ENCODE measurements at places on chromosomes 6 and 20. TPM values are rescaled to one million over a fixed set of nuclear protein-coding genes. Genes with fewer than 3 reads are reported as not detected.

GRCh38 chr20:62500237-62500864, 24.6 kb upstream of the GATA5 start:
- peak; percentile 61 for DNase-seq
- no peaks in the 10 kb centered on the region for H3K36me3 ChIP-seq
- H3K27me3 ChIP-seq: no peaks in the 10 kb centered on the region
- H3K27ac ChIP-seq: no peak overlapping the region

Gene PCMTD2
- polyA plus RNA-seq: 123 TPM

GRCh38 chr20:22617160-22617559, 32.8 kb upstream of the FOXA2 start:
- H3K4me1 ChIP-seq: no peaks in the 10 kb centered on the region
- no peak overlapping the region for H3K4me3 ChIP-seq
- H3K27me3 ChIP-seq: no peaks in the 10 kb centered on the region
- H3K27ac ChIP-seq: no peak overlapping the region
- no peaks in the 10 kb centered on the region for H3K36me3 ChIP-seq
- DNase-seq: no peak

DNA sequence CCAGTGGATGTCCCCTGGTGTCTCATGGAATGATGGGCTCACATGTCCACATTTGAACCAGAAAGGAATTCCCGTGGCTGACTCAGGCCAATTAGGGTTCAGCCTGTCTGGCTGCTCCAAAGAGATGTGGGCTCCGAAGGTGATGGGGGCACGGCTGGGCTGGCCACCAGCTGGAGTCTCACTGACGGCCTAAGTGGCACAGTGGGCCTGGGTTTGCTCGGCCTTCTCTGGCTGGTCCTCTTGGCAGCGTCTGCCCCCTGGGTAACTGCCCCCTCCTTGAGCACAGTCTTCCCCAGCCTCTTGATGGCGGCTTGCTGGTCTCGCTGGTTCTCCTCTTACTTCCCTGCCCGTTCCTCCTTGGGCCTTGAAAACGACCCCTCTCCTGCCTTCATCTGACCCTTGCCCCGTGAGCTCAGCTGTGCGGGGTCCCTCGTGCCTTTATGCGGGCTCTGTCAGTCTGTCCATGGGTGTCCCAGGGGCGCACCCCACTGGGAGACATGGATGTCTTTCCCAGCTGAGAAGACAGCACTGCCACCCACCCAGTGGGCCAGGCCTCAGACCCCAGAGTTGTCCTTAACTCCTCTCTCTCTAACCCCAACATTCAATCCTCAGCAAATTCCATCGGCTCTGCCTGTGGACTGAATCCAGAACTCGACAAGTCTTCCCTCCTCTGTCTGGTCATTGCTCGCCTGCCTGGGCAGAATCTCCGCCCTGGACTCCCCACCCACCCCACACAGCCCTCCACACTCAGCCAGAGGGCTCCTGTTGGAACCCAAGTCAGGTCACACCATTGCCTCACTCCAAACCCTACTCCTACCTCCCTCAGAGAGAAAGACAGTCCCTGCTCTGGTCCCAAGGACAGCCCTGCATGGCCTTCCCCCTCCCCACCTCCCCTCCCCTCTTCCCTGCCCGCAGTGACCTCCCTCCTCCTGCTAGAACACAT, 78.7 kb downstream of the CEBPB start:
- DNase-seq: no peak
- peaks cover 22% of the 10 kb centered on the region for H3K27me3 ChIP-seq
- no peak overlapping the region for H3K27ac ChIP-seq
- H3K36me3 ChIP-seq: no peaks in the 10 kb centered on the region
- no peak overlapping the region for H3K4me3 ChIP-seq
- H3K4me1 ChIP-seq: no peaks in the 10 kb centered on the region

GRCh38 chr6:135179920-135180541, 1.1 kb upstream of the MYB start:
- no peaks in the 10 kb centered on the region for H3K36me3 ChIP-seq
- H3K27me3 ChIP-seq: no peaks in the 10 kb centered on the region
- H3K4me1 ChIP-seq: peaks cover 13% of the 10 kb centered on the region

DNA sequence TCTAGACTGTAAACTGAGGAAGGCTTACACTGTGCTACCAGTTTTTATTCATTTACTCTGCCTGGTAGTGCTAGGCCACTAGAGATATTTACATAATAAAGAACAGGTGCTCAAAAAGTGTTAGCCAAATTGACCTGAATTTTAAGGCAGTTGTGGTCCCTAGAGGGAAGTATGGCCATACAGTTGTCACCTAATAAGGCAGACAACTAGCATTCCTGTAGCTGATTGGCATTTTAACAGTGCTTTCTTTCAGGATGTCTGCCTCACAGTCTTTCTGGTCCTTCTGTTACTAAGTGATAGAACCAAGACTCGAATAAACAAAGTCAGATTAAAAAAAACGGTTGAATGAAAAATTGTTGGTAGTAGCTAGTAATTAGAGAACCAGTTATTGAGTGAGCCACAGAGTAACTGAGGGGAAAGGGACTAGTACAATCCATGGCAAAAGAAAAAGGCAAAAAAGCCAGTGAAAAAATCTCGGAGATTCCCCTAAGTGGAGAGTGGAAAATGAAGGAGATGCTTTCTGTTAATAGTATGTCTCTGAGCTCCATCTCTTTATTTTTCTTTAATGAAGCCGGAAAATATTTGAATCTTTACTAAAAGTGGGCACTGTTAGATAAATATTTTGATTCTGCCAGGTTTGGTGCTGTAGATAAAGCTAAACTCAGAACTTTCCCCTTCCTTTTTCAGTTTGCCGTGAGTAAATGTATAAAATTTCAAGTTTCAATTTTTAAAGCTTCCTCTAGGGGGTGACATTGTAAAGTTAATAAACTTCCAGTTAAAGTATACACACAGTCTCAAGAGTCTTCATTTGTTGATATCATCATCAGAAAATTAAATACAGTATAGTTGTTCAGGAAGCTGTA, 9.1 kb downstream of the VTA1 start:
- no peak overlapping the region for H3K27ac ChIP-seq
- H3K4me3 ChIP-seq: no peak overlapping the region
- H3K4me1 ChIP-seq: no peaks in the 10 kb centered on the region
- peak; percentile 23 for DNase-seq

Gene ZNFX1
- 9.4 TPM for polyA plus RNA-seq

Gene SAMD10
- 10.5 TPM for polyA plus RNA-seq

GRCh38 chr6:111673937-111674336, 68.3 kb upstream of the TRAF3IP2 start:
- no peaks in the 10 kb centered on the region for H3K27me3 ChIP-seq
- H3K4me1 ChIP-seq: no peaks in the 10 kb centered on the region
- H3K36me3 ChIP-seq: peaks cover 47% of the 10 kb centered on the region
- H3K27ac ChIP-seq: no peak overlapping the region

Gene METTL24
- 0.50 TPM for polyA plus RNA-seq

DNA sequence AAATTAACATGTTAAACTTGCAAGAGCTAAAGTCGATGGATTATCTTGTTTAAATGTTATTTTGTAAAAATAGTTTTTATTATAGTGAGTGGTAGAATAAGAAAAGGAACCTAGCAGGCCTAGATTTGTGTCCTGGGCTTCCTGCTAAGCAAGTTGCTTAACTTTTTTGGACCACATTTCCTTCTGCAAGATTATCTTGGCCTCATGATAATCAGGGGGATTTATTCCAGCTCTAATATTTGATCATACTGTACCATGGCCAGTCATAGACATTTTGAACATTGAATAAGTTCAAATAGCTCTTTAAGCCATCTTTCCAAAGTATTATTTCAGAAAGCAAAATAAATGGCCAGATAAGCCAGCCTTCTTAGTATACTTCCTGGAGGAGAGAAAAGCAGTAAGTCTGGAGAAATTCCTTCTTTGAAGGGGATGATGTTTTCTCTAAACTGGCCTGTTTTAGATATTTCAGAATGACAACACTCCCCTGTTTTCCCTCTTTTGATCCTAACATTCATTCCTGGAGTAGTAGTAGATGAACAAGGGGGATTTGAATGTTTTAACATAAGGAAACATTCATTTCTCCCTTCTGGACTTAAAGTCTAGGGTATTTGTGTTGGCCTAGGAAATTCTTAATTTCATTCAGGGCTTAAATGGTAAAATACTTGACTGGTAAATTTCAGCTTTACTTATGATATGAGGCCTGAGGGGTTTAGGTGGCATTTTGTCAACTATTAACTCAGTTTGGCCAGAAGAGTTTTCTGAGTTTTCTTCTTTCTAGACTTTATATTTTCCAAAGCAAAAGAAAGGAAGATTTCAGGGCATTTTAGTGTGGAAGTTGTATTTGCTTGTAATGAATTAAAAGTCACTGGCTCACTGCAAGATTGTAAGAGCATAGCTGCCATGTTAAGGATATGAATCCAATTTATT, 108.8 kb upstream of the SCGN start:
- H3K27me3 ChIP-seq: no peaks in the 10 kb centered on the region
- no peak overlapping the region for H3K27ac ChIP-seq
- no peak for DNase-seq
- H3K4me3 ChIP-seq: no peak overlapping the region
- peaks cover under 1% of the 10 kb centered on the region for H3K36me3 ChIP-seq

Gene EFCAB8
- 0.46 TPM for polyA plus RNA-seq

GRCh38 chr6:63014290-63014689, 197.0 kb upstream of the FKBP1C start:
- no peak overlapping the region for H3K27ac ChIP-seq
- H3K4me3 ChIP-seq: no peak overlapping the region
- no peaks in the 10 kb centered on the region for H3K36me3 ChIP-seq
- no peaks in the 10 kb centered on the region for H3K4me1 ChIP-seq
- no peak for DNase-seq
- H3K27me3 ChIP-seq: no peaks in the 10 kb centered on the region

Gene CST5
- 0.98 TPM for polyA plus RNA-seq

DNA sequence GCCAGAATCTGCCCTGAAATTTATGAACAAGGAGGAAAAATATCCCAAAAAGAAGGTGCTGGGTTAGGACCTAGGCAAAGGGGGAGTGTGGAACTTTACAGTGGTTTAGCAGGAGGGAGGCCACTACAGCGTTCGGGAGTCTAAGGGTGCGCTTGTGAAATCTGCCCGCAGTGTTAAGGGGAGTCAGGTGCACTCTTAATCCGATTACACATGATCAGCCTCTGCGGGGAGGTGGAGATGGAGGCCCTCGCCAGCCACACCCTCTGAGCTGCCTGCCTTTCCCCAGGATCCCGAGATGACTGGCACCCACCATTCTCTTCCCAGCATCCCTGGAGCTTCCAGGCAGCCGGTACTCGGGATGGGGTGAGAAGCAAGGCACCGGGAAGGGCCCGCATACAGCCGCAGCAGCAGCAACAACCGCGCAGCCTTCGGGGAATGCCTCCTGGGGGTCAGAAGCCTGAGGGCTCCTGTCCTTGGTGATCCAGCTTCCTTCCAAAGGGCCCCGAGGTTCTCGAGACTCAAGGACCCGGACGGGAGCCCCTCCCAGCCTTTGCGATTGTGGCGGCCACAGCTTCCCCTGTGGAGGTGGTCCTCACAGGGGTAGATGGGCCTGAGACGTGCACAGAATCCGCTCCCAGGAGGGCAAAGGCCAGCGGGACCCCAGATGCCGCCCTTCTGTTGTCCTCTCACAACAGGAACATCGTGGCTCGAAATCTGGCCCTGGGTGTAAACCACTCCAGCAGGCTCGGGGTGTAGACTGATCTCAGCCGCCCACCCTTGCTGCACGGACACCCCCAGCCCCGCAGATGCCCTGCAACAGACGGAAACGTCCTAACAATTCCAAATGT, 57.3 kb upstream of the CST7 start:
- no peaks in the 10 kb centered on the region for H3K36me3 ChIP-seq
- H3K4me1 ChIP-seq: no peaks in the 10 kb centered on the region
- DNase-seq: no peak
- H3K27ac ChIP-seq: no peak overlapping the region
- no peak overlapping the region for H3K4me3 ChIP-seq

Gene HFE
- polyA plus RNA-seq: 3.8 TPM

GRCh38 chr6:159430323-159430722, 261.1 kb downstream of the FNDC1 start:
- no peak overlapping the region for H3K27ac ChIP-seq
- no peaks in the 10 kb centered on the region for H3K27me3 ChIP-seq
- no peaks in the 10 kb centered on the region for H3K4me1 ChIP-seq
- no peak for DNase-seq

DNA sequence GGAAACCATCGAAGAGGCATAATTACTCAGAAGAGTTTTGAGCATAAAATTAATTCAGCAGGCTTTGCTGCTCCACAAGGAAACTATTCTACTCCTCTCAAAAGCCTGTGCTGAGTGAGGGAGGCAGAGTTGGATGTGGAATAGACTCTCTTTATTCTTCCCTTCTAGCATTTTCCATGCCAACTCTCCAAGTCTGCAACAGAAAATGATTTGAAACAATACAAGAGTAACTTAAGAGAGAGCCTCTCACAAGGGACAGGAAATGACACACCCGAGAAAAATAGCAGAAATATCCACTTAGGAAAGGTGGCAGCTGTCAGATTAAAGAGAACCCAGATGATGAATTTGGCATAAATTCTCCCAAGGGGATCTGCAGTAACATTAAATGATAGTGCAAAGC, 26.3 kb upstream of the LAMP5 start:
- no peak overlapping the region for H3K4me3 ChIP-seq
- no peaks in the 10 kb centered on the region for H3K27me3 ChIP-seq
- H3K36me3 ChIP-seq: no peaks in the 10 kb centered on the region
- no peaks in the 10 kb centered on the region for H3K4me1 ChIP-seq

Gene EYA2
- 28.5 TPM for polyA plus RNA-seq

Gene GJA10
- not detected for polyA plus RNA-seq

GRCh38 chr6:25907475-25908014, 22.9 kb downstream of the SLC17A2 start:
- no peaks in the 10 kb centered on the region for H3K4me1 ChIP-seq
- H3K4me3 ChIP-seq: no peak overlapping the region
- H3K36me3 ChIP-seq: no peaks in the 10 kb centered on the region
- H3K27ac ChIP-seq: no peak overlapping the region

DNA sequence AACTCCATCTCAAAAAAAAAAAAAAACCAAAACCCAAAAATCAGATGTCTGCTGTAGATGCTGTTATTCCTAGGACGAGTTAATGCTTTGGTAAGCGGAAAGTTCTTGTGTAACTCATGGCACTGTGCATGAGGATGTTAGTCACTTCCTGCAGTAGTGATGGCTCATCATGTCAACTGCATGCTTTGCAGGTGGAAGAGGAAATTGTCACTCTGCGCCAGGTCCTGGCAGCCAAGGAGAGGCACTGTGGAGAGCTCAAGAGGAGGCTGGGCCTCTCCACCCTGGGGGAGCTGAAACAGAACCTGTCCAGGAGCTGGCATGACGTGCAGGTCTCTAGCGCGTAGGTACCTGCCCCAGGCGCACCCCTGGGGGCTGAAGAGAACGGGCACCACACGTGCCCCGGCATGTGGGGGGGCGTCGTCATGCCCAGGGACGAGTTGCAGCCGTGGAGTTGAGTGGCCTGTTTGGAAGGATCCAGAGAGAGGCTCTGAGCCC, 8.5 kb downstream of the TPD52L2 start:
- DNase-seq: no peak
- no peak overlapping the region for H3K4me3 ChIP-seq
- H3K27me3 ChIP-seq: no peaks in the 10 kb centered on the region
- H3K4me1 ChIP-seq: no peaks in the 10 kb centered on the region

GRCh38 chr6:45417436-45417835, 39.7 kb upstream of the SUPT3H start:
- DNase-seq: no peak
- no peaks in the 10 kb centered on the region for H3K36me3 ChIP-seq
- no peak overlapping the region for H3K27ac ChIP-seq
- peaks cover 38% of the 10 kb centered on the region for H3K27me3 ChIP-seq
- no peak overlapping the region for H3K4me3 ChIP-seq
